ENCODE measurements at places on chromosomes 3 and 15. TPM values are rescaled to one million over a fixed set of nuclear protein-coding genes. Genes with fewer than 3 reads are reported as not detected.

DNA sequence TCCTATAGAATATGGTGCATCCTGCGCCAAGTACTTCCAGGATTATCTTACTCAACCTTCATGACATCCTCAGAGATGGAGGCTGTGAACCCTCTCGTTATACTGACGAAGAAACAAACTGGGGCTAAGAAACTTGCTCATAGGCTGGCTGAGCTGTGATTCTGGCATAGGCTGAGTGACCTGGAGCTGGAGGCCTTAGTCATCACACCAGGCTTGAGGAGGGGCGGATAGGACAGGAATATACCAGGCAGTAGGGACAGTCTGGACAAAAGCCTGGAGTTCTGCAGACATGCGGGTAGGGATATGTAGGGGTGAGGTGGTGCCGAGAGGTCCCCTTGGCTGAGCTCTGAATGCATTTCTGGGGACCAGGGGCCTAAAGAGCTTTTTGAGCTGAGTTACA is 18.1 kb downstream of the HEMK1 start:
- no peak for DNase-seq

DNA sequence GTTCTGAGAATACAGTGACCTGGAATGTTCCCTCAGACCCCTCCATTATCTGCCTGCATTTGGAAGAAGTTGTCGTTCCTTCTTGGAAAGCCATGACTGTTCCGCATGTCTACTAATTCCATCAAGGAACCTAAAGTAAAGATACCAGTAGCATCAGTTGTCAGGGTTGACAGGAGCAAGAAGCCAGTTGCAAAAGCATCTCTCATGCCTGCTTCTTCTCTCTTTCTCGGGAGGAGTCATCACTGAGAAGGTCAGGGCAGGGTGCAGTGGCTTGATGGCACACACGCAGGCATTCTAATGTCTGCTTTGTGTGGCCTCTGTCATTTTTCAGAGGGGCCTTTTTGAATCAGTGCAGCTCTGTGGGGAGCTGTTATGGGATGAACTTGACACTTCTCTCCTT is 276.6 kb upstream of the TPM1 start:
- DNase-seq = no peak

DNA sequence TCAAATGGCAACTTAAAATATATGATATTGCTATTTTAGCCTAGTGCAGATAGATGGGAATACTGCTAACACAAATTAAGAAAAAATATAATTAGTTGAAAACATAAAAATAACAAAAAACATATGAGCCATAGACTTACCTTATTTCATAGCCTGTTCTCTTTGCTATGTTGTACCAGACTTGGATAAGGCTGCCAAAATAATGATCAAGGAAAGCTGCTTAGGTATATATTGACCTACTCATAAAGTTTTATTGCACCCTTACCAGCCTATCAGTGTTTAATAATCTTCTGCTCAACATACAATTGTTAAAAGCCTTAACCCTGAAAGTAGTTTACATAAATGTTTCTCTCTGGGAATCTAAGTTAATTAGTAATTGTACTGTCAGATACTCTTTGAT is at the start of gene SI:
Gene SI, minus strand, starts transcription at position 204 of the 400 bp plus-strand sequence. CDS start 2,484 bp downstream, outside the sequence.
- no peak for DNase-seq

GRCh38 chr3:127754411-127755304 is 67.7 kb downstream of the MGLL start:
- DNase-seq = no peak

DNA sequence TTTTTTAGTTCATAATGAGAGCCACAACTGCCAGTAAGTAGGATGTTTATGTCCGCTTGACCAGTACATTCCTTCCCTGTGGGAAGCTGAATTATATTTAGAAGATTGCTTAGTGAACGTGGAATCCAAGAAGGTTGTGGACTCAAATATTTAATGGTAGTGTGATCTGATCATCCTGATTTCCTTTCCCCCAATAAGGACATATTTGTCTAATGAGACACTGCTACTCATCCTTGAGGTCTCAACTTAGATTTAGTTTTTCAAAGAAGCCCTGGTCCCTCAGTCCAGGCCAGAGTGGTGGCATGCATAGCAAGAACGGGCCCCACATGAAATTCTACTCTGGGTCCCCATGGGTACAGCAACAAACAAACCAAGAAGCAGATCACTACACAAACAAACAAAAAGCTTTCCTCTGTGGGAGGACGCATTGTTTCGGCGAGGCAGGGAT is 60.8 kb downstream of the USP13 start:
- no peak for DNase-seq

GRCh38 chr3:159080256-159080655 is 278.4 kb downstream of the MFSD1 start:
- DNase-seq = no peak

DNA sequence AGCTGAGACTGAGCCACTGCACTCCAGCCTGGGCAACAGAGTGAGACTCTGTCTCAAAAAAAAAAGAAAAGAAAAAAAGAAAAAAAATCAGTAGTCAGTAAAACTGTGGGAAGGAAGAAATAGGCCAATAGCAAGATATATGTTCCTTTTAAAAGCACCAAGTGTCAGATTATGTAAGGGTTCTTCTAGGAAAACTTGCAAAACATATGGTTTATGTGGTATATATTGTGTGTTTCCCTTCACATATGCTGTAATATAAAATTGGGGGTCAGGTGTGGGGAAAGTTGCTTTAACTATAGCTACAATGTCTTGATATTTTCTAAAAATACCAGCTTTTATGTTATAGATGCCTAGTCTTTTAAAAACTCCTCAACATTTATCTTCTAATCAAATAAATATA is 64.6 kb downstream of the ESYT3 start:
- no peak for DNase-seq

IL20RB gene
- total RNA-seq = 0.61 TPM

KY gene
- total RNA-seq = 0.23 TPM

WDR72 gene
- 0.73 TPM for total RNA-seq

PLA2G4D gene
- total RNA-seq = 0.08 TPM

SAMMSON gene
- total RNA-seq = not detected

CPA3 gene
- 15.2 TPM for total RNA-seq

FBXL22 gene
- total RNA-seq = 4.4 TPM

MCF2L2 gene
- 0.52 TPM for total RNA-seq

KIF15 gene
- total RNA-seq = 1.8 TPM

ACSBG1 gene
- not detected for total RNA-seq

Measured in left lung (tissue), 14 donors.